ENCODE measurements at places on chromosomes 2 and 18. TPM values are rescaled to one million over a fixed set of nuclear protein-coding genes. Genes with fewer than 3 reads are reported as not detected.

DNA sequence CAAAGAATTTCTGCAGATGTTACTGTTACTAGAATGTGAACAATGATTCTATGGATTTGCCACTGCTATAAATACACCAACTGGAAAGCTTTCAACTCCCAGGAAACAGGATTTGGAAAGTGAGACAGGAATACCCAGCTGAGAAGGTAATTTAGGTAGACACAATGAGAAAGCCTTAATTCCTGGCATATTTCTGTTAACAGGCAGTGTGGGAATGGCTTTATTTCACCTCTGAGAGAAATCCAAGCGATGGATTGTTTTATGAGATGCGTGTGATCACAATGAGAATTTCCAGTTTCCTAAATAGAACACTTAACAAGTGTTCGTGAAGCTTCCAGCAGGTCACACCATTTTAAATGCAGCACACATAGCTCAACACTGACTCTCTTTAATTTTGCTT, 133.0 kb downstream of the SLC8A1 start:
- H3K27me3 ChIP-seq, result no peaks in the 10 kb centered on the region
- no peak overlapping the region for H3K27ac ChIP-seq
- DNase-seq, result no peak
- H3K36me3 ChIP-seq, result no peaks in the 10 kb centered on the region
- no peak overlapping the region for H3K4me3 ChIP-seq

- H3K27ac ChIP-seq, result no peak overlapping the region
- no peaks in the 10 kb centered on the region for H3K27me3 ChIP-seq
- no peak for DNase-seq
- no peaks in the 10 kb centered on the region for H3K4me1 ChIP-seq
Measured at GRCh38 chr2:44560941-44561340, 199.2 kb downstream of the CAMKMT start.

- H3K4me1 ChIP-seq, result no peaks in the 10 kb centered on the region
- H3K27ac ChIP-seq, result no peak overlapping the region
- H3K4me3 ChIP-seq, result no peak overlapping the region
- DNase-seq, result no peak
- H3K27me3 ChIP-seq, result no peaks in the 10 kb centered on the region
- H3K36me3 ChIP-seq, result no peaks in the 10 kb centered on the region
Measured at GRCh38 chr2:53994818-53995808, 24.3 kb upstream of the PSME4 start.

DNA sequence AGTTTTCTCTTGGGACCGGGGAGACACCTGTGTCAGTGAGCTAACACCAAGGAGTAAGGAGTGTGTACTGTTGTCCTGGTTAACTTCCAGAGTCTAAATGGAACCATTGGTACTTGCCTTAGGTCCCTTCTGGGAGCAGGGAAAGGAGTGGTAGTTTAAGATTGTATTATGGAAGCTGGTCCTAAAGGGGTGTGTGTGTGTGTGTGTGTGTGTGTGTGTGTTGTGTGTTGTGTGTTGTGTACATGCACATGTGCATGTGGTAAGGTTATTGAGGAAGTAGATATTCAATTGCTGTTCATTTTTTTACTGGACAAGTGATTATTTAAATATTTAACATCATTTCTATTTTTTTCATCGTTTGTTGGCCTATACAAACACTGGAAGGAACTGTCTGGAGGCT, 1.4 kb downstream of the APLF start:
- DNase-seq, result no peak
- H3K27me3 ChIP-seq, result no peaks in the 10 kb centered on the region
- H3K27ac ChIP-seq, result no peak overlapping the region
- no peaks in the 10 kb centered on the region for H3K36me3 ChIP-seq
- no peak overlapping the region for H3K4me3 ChIP-seq

Gene C2orf66
- 0.30 TPM for total RNA-seq

- H3K27me3 ChIP-seq, result peaks cover 2% of the 10 kb centered on the region
- no peak overlapping the region for H3K4me3 ChIP-seq
- no peak for DNase-seq
- H3K27ac ChIP-seq, result no peak overlapping the region
- no peaks in the 10 kb centered on the region for H3K36me3 ChIP-seq
- no peaks in the 10 kb centered on the region for H3K4me1 ChIP-seq
Measured at GRCh38 chr2:41707790-41708451, 339.9 kb upstream of the PKDCC start.
